Inflammatory macrophage treated with lipopolysaccharide for 1 hour (primary cell): ENCODE measurements at places on chromosomes 6 and 20.

DNA sequence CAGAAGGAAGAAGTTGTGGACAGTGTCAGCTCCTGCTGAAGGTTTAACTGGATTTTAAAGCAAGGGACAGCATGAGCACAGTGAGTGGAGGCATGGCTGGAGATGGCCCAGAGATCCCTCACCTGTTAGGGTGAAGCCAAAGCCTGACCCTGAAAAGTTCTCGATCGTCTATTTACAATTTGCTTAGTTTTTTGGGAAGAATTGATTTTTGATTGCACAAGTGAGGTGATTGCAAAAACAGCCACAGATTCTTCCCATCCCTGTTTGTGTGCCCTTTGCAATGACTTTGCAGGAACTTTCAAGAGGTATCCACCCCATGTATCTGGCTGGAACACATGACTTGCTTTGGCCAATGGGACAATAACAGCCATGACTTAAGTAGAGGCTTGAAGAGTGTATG, 170.1 kb downstream of the TFAP2C start:
- no peak for DNase-seq

DNA sequence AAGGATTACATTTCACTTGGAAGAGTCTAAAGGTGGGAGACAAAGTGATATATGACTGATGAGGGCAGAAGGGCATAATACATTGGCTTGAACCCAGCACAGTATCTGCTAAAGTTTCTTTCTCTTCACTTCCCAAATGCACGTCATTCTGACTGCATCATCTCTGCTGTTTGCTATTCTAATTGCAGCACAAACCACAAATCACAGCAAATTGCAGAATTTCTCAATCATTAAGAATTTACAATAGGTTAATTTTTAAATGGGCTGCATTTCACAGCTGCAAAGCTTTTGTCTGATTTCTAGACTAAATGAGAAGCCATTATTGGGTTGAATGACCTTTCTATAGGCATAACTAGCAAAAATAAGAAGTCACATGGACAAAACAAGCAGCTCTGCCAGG, 337.0 kb downstream of the RNGTT start:
- DNase-seq: no peak

- no peak for DNase-seq
Measured at GRCh38 chr20:8798505-8798904, 270.4 kb upstream of the PLCB4 start.

GRCh38 chr6:47897247-47897646, 115.4 kb downstream of the OPN5 start:
- no peak for DNase-seq

DNA sequence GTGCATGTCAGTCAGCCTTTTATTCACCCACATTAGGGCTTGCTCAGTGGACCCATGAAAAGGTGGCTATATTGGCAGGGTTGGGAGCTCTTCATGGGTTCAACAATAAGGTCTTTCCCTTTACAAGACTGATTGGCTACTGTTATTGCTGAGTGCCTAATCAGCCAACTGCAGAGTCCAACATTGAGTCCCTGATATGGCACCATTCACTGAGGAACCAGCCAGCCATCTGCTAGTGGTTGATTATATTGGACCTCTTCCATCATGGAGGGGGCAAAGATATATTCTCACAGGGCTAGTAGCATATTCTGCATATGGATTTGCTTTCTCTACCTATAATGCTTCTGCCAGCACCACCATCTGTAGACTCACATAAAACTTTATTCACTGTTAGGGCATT, 69.9 kb downstream of the CDKAL1 start:
- DNase-seq: no peak

- DNase-seq: peak; percentile 88
Measured at GRCh38 chr20:44959638-44960102, 527 bp downstream of the TOMM34 start.

DNA sequence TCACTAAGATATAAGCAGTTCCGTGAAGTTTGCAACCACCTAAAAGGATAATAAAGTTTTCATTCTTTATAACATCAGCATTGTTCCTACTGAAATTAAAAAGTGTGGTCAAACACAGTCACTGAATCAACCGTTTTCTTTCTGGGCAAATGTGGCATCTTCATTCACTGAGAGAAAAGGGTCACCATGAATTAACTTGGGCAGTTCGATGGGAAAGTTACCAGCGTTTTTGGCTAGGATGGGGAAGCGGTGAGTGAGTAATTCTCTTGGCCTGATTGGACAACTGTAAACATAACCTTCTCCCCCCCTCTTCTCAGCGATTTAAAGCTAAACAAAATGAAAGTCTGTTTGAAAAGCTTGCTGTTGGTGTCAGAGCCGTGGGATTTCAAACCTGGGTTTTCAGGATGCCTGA, 181.8 kb downstream of the SASH1 start:
- no peak for DNase-seq

- no peak for DNase-seq
Measured at GRCh38 chr20:1299522-1299921, 29.4 kb downstream of the SDCBP2 start.

- no peak for DNase-seq
Measured at GRCh38 chr6:214428-214827, 77.9 kb upstream of the DUSP22 start.

DNA sequence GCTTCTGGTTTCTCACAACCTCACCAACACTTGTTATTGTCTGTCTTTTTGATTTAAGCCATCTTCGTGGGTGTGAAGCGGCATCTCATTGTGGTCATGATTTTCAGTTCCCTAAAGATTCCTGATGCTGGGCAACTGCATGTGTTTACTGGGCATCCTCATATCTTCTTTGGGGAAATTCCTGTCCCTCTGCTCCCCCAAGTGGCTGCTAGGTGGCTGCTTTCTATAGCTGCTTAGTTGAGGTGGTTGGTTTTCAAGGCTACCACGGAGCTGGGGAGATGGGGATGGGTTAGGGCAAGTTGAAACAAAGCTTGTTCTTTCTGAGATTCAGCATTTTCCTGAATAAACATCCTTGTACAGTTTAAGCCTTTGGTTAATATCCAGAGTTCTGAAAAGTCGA, 403.9 kb upstream of the SULF2 start:
- DNase-seq: peak; percentile 23

DNA sequence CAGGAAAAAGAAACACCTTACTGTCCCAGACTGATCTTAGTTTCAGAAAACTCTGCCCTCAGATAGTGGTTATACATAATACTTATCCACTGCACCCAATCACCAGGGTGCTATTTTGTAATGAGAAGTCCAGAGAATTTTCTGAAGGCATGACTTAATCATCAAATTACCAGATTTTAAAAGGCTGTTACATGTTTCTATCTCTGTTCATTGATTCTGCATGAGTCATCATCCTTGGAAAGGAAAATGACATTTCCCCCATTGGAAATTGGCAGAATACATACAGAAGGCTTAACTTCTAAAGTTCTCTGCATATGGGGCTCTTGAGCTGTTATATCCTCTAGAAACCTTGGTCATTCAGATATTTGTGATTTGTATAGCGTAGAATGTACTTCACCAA, 587.9 kb upstream of the FLRT3 start:
- DNase-seq: no peak

DNA sequence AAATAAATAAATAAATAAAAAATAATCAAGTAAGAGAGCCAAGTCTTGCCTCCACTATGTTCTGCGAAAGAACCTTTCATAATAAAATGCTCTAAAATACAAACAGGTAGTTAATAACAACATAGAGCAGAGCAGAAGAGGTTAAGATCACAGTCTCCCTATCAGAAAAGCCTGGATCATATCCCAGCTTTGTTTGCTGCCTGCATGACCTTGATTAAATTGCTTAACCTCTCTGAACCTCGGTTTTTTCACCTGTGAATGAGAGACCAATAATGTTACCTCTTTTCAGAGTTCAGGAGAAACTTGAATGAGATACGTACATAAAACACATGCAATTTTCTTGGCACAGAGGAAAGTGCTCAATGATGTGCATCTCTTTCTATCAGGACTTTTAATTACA, 44.4 kb downstream of the ARHGAP18 start:
- DNase-seq: no peak

DNA sequence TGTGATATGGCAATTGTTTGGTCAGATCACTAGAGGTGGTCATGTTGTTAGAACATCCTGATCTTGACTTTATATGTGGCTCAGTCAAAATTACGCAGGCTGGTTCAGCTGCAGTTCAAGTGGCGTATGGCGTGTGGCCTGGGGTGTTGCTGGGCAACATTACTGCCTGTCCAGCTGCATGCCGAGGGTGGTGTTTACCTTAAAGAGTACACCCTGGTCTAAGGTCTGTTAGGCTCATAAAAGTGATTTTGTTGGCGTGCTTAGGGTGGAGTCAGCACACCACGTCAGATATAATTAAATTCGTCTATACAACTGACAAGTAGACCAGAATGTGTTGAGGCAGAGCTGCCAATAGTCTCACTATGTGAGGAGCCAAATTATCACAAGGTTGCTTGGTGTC, 55.6 kb upstream of the NEDD9 start:
- no peak for DNase-seq

GRCh38 chr6:162119341-162119740, 608.2 kb downstream of the PRKN start:
- peak; percentile 70 for DNase-seq

GRCh38 chr6:124888581-124889371, 73.5 kb upstream of the RNF217 start:
- DNase-seq: peak; percentile 59

DNA sequence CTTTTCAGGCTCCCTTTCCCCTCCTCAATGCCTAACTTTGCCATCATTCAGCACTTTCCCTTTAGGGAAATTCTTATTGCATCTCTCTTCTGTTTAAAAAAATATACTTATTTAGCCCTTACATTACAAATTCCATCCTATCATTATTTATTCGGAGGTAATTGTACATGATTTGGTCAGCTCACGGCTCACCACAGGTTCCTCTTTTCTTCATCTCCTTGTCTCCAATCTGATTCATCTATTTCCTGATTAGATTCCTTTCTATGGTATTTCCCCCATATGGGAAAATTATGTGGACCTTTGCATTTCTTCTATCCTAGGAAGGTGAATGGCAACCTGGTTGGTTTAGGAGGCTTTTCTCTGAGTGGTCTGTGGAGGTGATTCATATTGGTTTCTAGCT, 12.9 kb upstream of the EMILIN3 start:
- DNase-seq: no peak

- DNase-seq: no peak
Measured at GRCh38 chr6:136524339-136524935, 25.8 kb downstream of the MAP7 start.

- DNase-seq: no peak
Measured at GRCh38 chr6:27359231-27359630, 29.3 kb upstream of the ZNF391 start.

- DNase-seq: no peak
Measured at GRCh38 chr6:154479351-154479769, 31.1 kb downstream of the CNKSR3 start.

- DNase-seq: peak; percentile 62
Measured at GRCh38 chr6:134374491-134375219, 56.7 kb upstream of the SGK1 start.

- DNase-seq: peak; percentile 79
Measured at GRCh38 chr6:83463886-83464285, 33.0 kb upstream of the ME1 start.

DNA sequence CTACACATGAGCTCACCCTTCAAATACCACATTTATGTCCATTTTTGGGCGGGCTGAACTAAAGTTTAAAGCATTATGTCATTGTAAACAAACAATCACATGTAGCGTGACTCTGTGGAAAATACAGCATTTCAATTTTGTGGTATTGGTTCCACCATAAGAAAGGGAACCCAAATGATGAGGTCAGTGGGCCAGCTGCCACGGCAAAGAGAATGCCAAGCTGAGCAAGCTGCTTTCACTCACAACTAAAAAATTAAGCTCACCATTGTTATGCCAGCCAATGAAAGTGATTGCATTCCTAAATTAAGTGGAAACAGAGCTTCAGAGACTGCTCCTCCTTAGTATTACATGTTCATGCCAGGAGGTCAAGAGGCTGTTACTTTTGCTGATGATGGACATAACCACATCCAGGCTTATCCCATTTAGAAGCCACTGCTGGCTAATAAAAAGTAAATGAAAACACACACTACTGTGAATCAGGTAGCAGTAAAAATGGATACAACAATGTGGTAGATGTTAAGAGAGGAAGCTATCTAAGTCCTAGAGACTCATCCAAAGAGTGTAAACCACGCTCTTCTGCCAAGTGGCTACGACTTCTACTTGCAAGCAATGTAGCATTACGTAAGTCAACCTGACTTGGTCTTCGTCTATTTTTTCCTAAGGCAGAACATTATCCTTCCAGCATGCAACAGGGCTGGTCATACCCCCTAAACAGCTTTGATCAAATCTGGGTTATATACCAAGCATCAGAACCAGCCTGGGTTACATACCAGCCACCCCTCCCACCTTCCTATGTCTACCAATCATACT, 164.8 kb downstream of the BACH2 start:
- DNase-seq: peak; percentile 85

- DNase-seq: no peak
Measured at GRCh38 chr6:135419162-135419561, 78.4 kb downstream of the AHI1 start.

GRCh38 chr6:28401172-28401571, 1.6 kb upstream of the ZSCAN12 start:
- DNase-seq: no peak

DNA sequence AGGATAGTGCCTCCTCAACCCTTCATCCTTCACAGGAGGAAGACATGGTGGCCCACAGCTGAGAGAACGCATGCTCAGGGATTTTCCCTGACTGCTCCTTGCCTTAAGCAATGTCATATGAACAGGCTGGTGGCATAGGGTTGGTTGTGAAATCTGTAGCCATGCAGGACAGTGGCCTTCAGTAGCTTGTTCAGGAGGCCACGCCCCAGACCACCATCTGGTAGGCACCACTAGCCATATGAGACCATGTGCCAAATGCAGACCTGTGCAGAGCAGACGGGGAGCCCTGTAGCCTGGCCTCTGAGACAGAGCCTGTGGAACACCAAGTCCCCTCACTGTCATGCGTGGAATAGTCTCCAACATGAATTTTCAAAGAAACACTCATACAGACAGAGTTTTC, 76.5 kb downstream of the ADTRP start:
- DNase-seq: peak; percentile 93

- DNase-seq: no peak
Measured at GRCh38 chr6:17149571-17149970, 47.7 kb downstream of the STMND1 start.

GRCh38 chr6:582370-582769, 74.5 kb downstream of the HUS1B start:
- no peak for DNase-seq

GRCh38 chr6:154167126-154167525, 128.1 kb downstream of the OPRM1 start:
- DNase-seq: peak; percentile 52

DNA sequence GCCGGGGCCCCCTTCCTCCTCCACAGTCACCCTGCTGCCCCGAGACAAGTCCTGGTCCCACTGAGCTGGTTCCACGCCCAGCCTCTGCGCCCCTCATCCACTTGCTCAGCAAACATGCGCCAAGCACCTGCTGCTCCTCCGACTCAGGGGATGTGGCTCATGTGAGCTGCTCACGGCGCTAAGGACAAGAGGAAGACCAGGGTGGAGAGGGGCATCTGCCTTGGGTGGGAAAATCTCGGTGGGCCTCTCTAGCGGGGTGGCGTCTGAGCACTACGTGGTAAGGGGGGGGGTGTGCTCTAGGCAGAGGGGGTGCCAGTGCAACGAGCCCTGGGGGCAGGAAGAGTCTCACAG, 4.5 kb downstream of the LAMA5 start:
- DNase-seq: no peak

- DNase-seq: no peak
Measured at GRCh38 chr20:2799271-2799670, 1.2 kb downstream of the CPXM1 start.

GRCh38 chr20:56392132-56392880, at the start of the genes AURKA and CSTF1:
Gene AURKA, minus strand, starts transcription at chr20:56392215. Its CDS starts 4,018 bp downstream, at chr20:56388197.
Gene CSTF1, plus strand, starts transcription at chr20:56392645. Its CDS starts 2,908 bp downstream, at chr20:56395553.
- DNase-seq: peak; percentile 100
